PC-9 (cell line): ENCODE measurements at places on chromosomes 11 and 22.

- no peak for DNase-seq
These were observed 130.3 kb downstream of the EFCAB6 start for GRCh38 chr22:43681731-43682360.

GRCh38 chr11:12160680-12161079 lies 50.3 kb downstream of the MICAL2 start:
- DNase-seq = no peak

DNA sequence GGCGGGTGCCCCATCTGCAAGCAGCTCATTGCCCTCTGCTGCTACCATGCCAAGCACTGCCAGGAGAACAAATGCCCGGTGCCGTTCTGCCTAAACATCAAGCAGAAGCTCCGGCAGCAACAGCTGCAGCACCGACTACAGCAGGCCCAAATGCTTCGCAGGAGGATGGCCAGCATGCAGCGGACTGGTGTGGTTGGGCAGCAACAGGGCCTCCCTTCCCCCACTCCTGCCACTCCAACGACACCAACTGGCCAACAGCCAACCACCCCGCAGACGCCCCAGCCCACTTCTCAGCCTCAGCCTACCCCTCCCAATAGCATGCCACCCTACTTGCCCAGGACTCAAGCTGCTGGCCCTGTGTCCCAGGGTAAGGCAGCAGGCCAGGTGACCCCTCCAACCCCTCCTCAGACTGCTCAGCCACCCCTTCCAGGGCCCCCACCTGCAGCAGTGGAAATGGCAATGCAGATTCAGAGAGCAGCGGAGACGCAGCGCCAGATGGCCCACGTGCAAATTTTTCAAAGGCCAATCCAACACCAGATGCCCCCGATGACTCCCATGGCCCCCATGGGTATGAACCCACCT lies 28.0 kb upstream of the L3MBTL2 start:
- DNase-seq = no peak

DNA sequence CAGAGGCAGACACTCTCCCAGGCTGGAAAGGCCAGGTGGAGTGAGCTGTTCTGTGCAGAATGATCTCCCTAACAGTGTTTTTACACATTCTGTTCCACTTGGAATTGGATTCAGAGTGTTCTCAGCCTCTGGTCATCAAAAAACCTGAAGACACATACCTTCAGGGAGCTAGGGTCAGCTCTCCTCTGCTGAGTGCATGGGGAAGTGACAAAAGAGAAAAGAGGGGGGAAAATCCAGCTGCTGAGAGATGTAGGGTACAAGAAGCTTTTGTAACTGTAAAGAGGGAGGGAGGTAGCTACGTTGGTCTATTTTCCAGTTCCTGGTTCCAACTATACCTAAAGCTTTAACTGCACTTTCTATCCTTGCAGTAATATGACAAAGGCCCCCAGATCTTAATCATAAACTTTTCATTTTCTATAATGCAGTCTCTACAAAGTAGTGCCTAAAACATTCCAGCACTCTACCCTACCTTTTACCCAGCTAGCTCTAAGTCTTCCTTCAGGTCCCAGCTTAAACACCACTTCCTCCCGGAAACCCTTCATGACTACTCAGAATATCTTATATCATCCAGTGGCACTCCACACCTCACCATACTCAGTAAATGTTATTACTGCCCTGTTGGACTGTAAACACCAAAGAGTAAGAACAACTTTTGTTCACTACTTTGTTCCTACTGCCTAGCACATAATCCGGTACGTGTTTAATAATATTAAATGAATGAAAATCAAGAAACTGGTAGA lies 9.2 kb downstream of the MAPK1 start:
- DNase-seq = no peak

DNA sequence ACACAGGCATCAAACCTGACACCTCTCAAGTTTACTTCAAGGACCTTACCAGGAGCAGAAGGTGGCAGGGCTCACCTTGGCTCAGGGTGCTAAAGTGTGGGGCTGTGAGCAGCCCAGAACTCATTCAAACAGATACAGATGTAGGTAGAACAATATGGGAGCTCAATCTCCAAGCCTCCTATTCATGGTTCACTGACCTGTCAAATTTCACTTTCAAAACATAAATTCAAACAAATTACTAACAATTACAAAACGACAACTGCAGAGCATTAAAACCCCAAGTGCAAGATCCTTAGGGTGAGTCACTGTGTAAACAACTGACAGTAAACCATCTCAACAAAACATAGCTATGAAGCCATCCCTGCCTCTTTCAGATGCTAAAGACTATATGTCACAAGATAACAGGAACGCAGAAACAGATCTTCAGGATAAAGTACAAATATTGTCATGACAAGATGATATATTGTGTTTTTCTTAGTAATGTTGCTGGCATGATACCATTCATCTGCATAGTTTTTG lies 303.5 kb upstream of the ANO3 start:
- no peak for DNase-seq

DNA sequence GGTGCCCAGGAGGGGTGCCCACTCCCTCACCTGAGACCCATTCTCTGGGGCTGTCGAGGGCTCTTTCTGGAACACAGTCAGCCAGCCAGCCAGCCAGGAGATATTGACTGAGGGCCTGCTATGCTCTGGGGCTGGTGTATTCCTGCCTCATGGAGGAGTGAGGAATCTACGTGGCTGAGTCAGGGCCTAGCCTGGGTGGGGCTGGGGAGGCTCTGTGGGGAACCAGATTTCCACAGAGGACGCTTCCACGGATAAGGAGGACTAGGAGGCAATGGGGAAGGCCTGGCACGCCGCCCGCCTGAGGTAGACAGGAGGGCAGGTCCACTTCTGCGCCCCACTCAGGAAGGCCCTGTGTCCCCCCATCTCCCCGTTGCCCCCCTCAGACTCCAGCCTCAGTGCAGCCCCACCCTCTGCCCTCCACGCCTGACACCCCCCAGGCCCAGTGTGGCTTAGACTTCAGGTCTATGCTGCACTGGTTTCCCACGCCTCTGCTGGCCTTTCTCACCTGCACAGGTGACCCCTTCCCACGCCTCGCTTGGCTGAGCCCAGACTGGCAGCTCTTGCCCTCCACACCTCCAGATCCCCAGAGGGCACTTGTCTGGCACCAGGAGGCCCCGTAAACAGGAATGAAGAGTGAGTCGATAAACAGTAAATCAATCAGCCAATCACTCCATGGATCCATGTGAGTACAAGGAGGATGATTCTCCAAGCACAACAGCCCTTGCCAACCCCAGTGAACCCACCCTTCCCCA lies 37.5 kb downstream of the MACROD1 start:
- no peak for DNase-seq
